Thymus (tissue), 14 donors: ENCODE measurements at places on chromosomes 12 and 14.

GRCh38 chr14:74486164-74486563, 6.9 kb downstream of the NPC2 start:
- DNase-seq, result no peak

DNA sequence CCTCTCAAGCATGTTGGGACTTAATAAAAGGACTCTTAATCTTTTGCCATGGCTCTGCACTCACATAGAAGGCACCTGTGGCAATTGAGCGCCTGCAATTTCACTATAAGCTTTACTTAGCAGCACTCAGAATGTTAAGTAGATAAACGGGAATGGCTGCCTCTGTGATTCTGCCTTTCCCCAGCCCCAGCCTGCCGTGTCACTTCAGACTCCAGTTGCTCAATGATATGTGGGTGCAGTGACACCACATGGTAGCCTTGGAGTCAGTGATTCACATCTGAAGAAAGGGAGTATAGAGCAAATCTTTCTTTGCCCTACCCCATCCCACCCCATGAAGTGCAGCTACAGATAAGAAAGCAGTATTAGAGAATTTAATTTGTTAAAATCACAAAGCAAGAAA, 96.1 kb downstream of the ZFC3H1 start:
- no peak for DNase-seq

DNA sequence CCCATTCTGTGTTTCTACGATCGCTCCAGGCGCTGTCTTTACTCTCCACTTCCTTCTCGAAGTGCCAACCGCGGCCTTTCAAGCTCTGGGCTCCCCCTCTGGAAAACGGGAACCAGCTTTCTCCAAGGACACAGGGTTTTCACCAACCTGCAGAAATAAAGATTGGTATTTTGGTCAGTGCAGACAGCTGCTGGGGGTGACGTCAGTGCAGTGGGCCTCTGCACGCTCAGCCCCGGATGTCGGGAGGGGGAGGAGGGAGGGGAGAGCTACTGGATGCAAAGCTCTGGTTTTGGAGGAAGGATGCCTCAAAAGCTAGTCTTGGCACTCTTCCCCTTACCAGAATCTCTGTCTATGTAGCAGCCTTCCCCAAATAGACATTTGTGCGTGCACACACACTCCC, 19.9 kb downstream of the HRK start:
- DNase-seq, result no peak

DNA sequence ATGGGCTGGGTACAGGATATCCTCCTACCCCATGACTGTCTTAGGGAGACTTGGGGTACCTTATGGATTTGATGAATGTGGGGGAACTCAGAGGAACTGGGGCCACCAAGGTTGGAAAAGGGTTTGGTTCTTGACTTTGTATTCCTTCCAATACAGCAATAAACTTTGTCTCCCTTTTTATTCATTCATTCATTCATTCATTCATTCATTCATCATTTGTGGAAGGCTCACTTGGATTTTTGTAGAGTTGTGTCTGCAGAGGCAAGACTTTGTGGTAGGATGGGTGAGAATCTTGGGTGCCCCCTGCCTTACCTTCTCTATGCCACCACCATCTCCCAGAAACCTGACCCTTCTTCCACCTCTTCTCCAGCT, 21.1 kb downstream of the SOAT2 start:
- DNase-seq, result no peak

- no peak for DNase-seq
Measured at GRCh38 chr14:75875958-75876357, 105.8 kb downstream of the TGFB3 start.

GRCh38 chr12:111130336-111130735, 210.0 kb upstream of the MYL2 start:
- DNase-seq, result no peak

- no peak for DNase-seq
Measured at GRCh38 chr12:44972746-44973421, 78.0 kb downstream of the DBX2 start.

- no peak for DNase-seq
Measured at GRCh38 chr12:131347345-131347714, 363.6 kb upstream of the SFSWAP start.

- no peak for DNase-seq
Measured at GRCh38 chr12:60120199-60120598, 524.4 kb downstream of the SLC16A7 start.

DNA sequence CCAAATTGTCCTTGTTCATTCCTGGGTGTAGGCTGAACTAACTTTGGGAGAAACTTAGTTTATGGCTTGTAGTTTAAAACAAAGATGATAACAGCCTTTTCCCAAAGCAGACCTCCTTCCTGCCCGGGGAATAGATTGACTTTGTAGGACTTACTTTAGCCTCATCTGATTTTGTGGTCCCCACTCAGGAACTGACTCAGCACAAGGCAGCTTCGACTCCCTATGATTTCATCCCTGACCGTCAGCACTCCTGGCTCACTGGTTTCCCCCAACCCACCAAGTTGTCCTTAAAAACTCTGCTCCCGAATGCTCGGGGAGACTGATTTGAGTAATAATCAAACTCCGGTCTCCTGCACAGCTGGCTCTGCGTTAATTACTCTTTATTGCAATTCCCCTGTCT, 40.1 kb upstream of the DDHD1 start:
- DNase-seq, result no peak

DNA sequence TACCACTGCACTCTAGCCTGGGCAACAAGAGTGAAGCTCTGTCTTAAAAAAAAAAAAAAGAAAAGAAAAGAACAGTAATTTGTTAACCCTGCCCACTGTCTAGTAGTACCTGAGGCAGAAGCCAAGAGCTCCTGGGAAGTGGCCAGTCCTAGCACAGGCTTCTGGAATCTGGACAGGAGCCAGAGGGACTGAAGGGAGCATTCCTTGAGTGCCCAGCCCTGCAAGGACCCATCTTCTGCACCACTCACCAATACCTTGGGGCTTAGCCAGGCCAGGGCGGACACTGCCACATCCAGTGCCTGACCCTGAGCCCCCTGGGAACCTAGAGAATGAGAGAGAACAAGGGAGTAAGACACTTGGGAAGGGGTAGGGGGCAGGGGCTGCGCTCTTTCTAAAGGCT, 33.7 kb downstream of the PARP2 start:
- DNase-seq, result no peak

- no peak for DNase-seq
Measured at GRCh38 chr12:26874501-26875296, 41.7 kb upstream of the ITPR2 start.

DNA sequence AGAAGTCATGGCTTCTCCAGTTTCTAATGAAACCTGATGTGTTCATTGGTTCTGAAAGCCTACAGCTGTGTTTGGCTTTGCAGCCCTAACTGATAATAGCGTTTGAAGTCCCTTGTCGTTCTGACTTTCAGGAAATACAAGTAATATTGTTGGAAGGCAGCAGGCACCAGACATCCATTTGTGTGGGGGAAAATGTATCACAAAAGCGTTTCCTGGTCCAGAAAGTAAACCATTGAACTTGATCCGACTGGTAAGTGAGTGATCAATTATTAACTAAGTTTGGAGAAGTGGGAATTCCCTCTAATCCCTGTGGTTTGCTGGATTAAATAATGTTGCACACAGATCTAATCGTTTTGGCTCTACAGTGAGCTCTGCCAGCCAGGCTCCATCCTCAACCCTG, 77.3 kb upstream of the LTA4H start:
- DNase-seq, result no peak

- no peak for DNase-seq
Measured at GRCh38 chr14:90442388-90442787, 45.6 kb downstream of the CALM1 start.

DNA sequence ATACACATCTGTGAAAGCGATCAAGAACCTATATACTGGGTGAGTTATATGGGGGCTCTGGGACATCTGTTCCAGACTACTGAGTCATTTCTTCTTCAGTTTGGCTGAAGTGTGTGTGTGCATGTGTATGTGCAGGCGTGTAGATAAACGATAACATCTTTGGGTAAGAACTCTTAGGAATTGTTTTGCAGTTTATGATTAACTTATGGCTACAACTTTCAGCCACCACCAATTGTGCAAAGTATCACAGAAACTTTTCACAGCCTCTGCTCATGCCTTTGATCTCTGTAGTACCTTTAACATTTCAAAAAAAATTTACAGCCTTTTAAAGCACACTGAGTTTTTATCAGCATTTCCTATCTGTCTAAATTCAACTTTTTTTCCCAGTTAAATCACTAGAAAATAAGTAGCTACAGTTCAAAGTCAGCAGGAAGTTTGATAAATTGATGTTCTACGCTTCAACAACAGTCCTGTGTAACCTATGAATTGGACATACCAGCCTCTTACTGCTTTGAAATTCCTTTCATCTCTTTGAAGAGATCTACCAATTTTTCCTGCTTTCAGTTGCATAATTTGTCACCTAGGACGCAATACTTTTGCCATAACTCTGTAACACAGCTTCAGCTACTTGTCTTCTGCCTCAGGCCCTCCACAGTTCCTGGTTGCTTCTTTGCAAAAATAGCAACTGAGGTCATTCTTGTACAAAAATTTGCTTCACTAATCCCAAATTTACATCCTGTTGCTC, 43.0 kb downstream of the PPM1H start:
- no peak for DNase-seq

DNA sequence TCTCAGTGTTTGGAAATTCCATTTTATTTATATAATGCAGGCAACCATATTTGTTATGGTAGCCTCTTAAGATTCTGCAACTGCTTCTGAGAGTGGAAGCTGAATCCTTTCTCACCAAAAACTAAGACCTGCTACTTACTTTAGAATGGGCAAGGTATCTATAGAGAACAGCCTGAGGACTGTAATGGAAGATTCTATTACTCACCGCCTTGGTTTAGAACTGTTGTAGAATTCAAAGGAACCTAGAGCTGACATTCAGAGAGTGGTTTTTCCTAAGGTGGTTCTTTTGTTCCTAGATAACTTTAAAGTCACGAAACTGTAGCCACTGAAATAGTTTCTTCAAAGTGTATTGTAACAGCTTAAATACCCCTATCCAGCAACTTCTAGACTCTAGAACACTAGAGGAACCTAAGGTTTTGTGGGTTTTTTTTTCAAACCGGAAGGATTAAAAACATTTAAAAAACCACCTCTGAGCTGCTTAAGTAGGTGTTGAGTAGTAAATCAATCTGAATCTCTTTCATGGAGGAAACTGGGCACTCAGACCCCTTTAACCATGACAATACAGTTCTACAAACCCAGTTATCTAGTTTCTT, 4.2 kb downstream of the TDP1 start:
- no peak for DNase-seq

DNA sequence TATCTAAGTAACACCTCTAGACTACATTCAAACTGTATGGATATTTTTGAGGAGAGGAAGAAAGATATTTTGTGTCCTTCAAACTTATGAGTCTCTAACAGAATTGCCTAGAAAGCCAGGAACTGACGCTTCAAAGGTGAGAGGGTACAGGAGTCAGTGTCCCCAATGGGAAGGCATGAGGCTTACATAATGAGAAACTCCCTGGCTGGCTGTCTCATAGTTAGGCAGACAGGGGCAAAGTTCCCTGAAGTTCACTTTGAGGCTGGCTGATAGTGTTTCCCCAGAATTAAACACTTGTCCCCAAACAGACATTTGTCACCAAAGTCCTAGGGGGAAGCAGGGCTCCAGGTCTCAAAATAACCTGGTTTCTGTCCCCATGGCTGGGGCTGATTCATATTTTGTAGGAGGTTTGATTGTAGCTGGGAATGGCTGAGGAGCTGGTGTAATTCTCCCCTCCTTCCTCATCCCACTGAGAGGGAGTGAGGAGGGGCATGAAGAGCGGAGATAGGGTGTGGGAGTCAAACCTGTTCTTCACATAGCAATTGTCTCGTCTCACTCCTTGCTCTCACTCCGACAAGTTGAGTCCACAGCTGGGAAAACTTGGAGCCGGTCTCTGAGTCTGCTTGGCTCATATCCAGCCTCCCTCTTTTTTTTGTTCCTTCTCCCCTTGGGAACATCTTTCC, 56.4 kb upstream of the CISTR start:
- DNase-seq, result no peak
